Activated T-cell treated with anti-CD3 and anti-CD28 coated beads for 1 hour (primary cell): ENCODE measurements at places on chromosomes 12 and 14.

- no peak for DNase-seq
Measured at GRCh38 chr12:41205070-41205709, 17.1 kb downstream of the PDZRN4 start.

GRCh38 chr14:58401587-58401986, 5.9 kb downstream of the TOMM20L start:
- DNase-seq: no peak

DNA sequence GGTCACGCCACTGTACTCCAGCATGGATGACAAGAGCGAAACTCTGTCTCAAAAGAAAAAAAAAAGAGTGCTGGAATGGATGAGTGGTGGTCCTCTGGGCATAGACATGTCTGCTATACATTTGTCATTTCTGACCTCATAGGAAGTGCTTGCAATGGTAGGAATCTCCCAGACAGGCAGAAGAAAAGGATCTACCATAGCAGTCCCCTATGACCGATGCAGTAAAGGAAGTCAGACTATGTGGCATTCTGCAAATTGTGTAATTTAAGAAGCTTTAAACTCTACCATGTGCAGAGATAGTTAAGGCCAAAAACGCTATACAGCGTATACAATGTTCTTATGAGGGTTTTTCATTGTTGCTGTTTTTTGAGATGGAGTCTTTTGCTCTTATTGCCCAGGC, 24.7 kb upstream of the RAP1B start:
- DNase-seq: no peak

DNA sequence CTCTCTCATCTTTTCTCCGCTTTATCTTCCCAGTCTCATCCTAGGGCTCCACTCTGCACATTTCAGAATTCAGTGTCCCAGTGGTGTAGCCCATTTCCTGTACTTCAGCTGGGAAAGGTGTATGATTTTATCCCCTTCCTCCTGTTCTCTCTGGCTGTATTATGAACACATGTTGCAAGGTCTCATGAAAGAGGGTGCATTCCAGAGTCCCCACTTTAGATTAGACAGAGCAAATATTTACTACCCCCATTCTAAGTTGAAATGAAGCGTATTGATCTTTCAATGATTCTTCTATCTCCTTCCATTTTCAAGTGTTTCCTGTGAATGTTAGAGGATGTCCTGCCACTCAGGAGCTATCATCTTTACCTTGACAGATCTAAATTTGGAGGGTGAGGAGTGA, 123.2 kb downstream of the WIF1 start:
- no peak for DNase-seq

DNA sequence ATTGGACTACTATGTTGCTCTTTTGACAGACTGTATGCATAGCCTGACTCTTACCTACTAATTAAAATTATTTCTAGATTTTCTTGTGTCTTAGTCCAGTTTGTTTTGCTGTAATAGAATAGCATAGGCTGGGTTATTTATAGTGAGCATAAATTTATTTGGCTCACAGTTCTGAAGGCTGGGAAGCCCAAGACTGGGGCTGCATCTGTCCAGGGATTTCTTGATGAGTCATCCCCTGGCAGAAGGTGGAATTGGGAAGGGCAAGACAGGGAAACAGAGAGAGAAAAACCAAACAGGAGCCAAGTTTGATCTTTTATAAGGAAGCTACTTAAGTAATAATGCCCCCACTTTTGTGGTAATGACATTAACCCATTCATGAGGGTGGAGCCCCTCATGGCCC, 759.2 kb upstream of the LRFN5 start:
- no peak for DNase-seq

- DNase-seq: peak; percentile 39
Measured at GRCh38 chr14:65222440-65222858, 120.1 kb upstream of the MAX start.

DNA sequence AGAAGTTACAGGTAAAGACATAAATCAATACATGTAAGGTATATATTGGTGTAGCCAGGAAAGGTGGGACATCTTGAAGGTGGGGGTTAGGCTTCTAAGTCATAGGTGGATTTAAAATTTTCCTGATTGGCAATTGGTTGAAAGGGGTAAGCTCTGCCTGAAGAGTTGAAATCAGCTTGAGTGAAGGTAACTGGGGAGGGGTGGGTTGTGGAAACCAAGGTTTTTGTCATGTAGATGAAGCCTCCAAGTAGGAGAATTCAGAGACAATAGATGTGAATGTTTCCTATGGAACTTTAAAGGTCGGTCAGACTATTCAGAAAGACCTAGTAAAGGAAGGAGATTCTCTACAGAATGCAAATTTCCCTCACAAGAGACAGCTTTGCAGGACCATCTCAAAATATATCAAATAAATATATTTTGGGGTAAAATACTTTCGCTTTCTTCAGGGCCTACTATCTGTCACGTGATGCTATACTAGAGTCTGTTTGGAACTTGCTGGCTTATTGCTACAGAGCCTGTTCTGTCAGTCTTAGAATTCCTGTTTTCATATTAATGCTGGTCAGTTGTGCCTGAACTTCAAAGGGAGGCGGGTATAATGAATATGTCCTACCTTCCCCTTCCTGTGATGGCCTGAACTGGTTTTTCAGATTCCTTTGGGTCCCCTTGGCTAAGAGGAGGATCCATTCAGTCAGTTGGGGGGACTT, 20.6 kb upstream of the SPATA7 start:
- DNase-seq: no peak

- DNase-seq: peak; percentile 91
Measured at GRCh38 chr12:121789800-121790728, 3.4 kb downstream of the RHOF start.

DNA sequence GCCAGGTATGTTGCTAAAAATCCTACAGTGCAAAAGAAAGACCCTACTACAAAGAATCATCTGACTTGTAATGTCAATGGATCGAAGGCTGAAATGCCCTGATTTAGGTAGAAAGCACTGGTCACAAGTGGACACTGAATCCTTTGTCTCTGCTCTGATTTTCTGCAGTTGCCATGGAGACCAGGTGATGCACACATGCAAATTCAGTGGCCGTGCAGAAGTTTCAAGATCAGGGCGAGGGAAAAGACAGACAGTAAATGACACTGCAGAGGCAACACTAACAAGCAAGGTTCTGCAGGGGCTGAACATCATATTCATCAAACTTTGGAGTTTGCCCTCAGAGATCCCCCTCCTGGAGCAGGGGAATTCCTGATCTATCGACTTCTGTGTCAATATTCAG, 370.3 kb upstream of the TMEM132C start:
- DNase-seq: no peak

DNA sequence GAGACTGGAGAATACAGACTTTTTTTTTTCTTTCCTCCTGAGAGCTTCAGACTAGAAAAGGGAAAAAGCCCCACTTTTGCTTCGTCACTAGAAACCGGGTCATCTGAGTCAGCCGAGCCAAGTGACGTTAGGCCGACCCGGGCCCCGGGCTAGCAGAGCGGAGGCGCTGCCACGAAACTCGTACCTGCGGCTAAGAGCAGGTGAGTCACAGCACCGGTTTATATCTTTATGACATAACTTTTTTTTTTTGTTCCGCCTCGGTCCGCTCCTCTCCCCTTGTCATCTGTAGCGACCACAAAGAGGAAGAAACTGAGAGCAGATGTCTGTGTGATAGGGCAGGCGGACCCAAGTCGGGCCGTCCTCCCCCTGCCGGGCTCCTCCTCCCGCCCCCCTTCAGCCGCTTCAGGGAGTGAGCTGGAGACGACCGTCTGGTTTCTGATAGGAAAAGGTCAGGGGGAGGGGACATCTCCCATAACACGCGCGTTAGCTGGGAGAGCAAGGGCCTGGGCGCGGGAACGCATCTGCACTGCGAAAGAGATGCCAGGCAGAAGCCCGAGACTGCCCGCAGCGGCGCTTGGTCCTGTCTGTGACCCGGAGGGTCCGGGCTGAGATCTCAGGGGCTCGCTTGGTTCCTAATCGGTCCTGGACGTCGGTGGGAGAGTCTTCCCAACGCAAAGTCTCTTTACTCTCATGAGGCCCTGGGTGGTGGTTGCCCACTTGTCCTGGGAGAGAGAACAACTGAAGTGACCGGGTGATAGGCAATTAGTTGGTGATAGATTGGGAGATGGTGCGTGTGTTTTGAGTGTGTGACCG, 586 bp downstream of the TTC6 start:
- no peak for DNase-seq

DNA sequence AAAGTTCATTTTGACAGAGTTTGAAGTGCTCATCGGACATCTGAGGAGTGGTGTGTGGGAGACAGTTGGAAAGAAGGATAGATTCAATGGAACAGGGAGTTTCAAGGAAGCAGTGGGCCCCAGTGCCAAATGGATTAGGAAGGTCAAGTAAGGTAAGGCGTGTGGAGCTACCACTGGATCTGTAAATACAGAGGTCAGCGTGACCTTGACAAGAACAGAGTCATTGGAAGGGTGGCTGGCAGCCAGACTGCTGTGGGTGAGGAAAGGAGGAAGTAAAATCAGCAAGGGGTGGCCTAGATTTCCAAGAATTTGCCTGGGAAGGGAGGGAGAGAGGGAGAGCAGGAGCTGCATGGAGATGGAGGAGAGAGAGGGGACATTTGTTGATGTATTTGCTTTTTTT, 68.2 kb upstream of the IGF1 start:
- no peak for DNase-seq

- DNase-seq: no peak
Measured at GRCh38 chr12:116303929-116304328, 26.4 kb upstream of the MED13L start.

DNA sequence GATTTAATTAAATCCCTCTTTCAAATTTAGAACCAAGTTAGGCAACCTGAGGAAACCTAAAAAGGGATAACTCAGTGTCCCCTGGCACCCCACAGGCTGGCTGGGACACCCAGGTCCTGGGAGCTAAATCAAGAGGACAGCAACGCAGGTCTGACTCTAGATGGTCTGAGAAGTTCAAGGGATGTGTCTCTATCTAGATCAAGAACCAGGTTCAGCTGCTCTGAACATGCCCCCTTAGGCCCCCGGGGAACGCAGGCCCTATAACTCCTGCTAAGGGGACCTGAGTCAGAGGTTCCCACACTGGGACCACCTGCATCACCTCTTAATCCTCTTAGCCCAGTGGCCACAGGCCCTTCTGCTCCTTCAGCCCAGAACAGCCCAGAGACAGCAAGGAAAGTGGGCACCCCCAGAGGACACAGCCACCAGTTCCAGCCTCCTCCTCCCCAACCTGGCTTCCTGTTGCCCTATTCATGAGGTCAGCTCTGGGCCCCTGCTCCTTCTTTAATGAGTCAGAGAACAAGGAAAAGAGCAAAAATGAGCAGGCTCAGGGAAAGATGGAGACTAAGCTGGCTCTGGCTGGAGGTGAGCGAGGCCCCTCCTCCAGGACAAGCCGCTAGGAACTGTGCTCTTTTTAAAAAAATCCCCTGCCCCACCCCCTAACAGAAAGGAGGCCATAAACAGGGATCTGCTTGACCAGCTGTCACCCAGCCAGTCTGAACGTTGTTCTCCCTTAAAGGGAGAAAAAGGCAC, 10.8 kb downstream of the PITPNM2 start:
- no peak for DNase-seq

DNA sequence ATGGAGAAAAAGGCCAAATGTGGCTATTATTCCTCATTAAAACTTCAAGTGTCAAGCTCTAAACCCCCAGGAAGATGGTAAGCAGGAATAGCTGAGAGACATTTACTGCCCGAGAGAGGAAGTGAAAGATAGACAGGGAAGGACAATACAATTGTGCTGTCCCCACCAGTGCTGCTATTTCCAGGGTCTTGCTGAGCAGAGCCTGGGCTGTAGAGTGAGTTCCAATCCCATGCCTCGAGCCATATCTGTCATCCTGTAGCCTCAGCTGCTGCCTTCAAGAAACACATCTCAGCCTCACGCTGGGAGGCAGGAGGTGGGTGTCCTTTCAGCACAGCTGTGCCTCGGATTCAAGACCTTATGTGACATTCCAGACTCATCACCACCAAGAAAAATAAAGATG, 114.0 kb downstream of the RPAP3 start:
- no peak for DNase-seq

DNA sequence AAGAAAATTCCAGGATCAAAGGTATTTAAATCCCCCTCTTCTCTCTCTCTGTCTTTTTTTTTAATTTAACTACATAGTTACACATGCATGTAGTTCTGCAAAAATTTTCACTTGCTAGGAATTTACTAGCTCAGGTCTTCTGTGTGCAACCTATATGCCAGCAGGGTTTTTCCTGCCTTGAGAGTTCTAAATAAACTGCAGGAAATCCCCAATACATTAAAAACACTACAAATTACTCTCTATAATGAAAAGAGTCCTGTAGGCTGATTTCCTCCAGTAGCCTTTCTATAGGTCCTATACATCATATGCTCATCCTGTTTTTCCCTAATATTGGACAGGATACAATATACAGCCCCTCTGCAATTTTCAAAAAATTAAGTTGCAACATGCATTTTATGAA, 27.7 kb upstream of the ATXN7L3B start:
- DNase-seq: no peak

DNA sequence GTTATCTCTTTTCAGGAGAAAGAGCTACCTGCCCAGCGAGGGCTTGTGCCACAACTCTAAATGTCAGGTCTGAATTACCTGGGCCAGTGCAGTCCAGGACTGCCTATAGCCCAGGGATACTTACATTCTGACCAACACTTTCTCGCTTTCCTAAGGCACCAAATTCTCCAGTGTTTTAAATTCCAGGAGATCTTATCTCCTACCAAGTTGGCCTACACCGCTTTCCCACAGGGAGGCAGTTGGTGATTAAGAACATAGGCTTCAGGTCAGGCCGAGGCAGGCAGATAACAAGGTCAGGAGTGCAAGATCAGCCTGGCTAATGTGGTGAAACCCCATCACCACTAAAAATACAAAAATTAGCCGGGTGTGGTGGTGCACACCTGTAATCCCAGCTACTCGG, 41.1 kb downstream of the RPS29 start:
- DNase-seq: no peak

- DNase-seq: no peak
Measured at GRCh38 chr14:57492859-57493258, 798 bp downstream of the CCDC198 start.

DNA sequence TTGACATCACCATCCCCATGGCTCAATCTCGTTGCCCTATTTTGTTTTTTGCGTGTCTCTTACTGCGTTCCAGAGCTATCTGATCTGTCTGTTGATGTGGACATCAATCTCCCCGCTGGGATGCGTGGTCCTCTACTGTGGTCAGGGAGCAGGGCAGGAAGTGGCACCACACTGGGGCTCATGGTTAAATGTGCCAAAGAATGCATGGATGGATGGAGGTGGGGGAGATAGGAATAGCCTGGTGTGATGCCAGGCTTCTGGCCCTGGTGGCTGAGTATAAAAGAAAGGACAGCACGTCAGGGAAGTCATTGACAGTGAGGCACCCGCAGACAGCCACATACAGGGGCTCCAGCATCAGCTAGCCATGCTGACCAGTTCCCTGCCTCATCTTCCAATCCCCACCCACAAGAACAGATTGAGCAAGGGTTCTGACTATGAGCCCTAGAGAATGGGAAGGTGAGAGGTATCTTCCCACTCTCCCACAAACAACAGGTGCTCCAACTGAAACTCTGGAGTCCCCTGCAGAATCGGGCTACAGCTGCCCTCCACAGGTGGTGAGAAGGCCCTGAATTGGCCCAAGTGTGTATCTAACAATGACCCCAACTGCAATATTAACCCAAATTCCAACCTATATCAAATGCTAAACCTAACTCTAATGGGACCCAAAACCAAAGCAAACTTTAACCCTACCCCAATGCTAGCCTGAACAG, 2.7 kb upstream of the BEGAIN start:
- no peak for DNase-seq

GRCh38 chr14:96676166-96676565, 121.0 kb upstream of the VRK1 start:
- DNase-seq: no peak
